Omental fat pad (tissue), 4 donors: ENCODE measurements at places on chromosomes 2 and 18.
A peak's percentile ranks its signal among the peaks of the same experiment; 100 is the strongest.

GRCh38 chr2:69798909-69799526 lies 30.4 kb upstream of the GMCL1 start:
- DNase-seq = no peak

- DNase-seq = no peak
Observed at GRCh38 chr2:98281607-98282006, 64.6 kb upstream of the CNGA3 start.

- no peak for DNase-seq
Observed at GRCh38 chr2:127100251-127101047, 6.5 kb downstream of the BIN1 start.

GRCh38 chr2:144995482-144995881 lies 475.6 kb upstream of the ZEB2 start:
- no peak for DNase-seq

GRCh38 chr18:74546751-74547530 lies 12.6 kb downstream of the CNDP1 start:
- no peak for DNase-seq

DNA sequence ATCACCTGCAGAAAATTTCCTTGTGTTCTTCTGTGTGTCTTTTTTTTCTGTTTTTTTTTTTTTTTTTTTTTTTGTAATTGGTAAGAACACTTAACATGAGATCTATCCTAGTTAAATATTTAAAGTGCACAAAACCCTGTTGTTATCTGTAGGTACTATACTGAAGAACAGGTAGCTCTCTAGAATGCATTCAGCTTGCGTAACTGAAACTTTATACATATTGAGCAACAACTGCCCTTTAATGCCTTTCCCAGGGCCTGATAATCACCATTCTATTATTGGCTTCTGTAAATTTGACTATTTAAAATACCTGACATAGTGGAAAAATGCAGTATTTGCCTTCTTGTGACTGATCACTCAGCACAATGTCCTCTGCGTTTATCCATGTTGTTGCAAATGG lies 701.8 kb downstream of the SUCLG1 start:
- no peak for DNase-seq

DNA sequence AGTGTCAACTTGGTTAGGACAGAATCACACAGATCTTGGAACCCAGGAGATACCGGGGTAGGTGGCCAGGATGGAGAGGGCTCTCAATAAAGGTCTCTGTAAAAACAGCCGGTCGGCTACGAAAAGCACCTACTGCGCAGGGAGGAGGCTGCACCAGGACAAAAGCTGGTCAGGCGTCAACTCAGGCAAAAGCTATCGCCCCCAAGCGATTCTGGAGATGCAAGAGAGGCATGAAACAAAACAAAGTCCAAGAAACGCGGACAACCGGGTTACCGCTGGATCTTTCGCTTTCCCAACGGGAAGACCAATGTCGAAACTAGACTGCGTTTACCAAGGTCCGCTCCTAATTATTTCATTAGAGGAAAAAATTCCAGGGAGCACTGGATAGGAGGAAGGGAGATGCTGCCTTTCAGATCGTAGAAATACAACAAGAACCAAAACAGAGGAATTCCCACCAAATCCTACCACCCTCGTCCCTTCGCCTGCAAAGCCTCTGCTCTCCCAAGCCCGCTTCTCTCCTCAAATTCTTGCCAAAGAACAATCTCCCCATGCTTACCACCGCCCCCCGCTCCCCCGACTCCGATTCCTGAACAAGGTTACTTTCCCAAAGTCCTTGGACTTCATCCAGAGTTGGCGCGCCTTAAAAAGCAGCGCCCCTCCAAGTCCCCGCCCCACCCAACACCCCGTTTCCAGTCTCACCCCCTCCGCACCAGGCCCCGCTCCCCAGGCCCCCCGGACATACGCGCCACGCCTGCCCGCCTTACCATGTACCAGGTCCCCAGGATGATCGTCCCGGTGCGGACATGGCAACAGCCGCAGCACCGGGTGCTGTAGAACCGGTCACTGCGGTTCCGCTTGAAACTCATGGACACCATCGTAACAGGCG lies 539 bp downstream of the LAPTM4A start:
- DNase-seq = no peak

- no peak for DNase-seq
Observed at GRCh38 chr2:130371723-130372054, 15.8 kb downstream of the PTPN18 start.

GRCh38 chr2:220915092-220915623 lies 656.9 kb downstream of the EPHA4 start:
- DNase-seq = no peak

DNA sequence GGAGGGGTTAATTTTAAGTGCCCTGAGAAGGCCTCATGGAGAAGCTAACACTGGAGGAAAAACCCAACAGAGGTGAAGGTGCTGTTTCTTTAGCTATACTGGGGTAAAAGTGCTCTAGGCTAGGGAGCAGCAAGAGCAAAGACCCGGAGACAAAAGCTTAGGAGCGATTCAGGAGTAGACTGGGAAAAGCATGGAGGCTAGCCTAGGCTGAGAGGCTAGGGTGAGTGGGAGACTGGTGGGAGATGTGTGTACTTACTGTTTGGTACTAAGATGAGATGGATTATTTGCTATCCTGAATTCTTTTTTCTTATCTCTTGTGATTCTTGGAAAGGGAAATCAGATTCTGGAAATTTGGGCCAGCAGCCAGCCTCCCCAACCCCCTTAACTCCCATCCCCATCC lies 2.0 kb downstream of the GIGYF2 start:
- DNase-seq = no peak

DNA sequence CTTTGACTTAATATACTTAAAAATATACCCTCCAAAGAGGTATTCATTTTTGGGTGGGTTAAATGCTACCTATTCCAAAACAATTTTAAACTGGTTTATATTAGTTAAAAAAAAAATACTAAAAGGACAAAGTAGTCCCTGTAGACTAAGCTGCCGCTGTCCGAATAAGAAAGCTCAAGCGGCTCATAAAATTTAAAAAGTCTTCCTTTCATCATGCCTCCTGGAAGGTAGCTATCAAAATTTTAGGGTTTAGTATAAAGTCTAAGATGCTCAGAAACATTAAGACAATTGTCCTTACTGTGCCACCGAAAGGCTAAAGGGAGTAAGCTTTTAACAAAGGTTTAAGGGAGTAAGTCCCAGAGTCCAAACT lies 440 bp upstream of the UGGT1 start:
- DNase-seq = no peak

- no peak for DNase-seq
Observed at GRCh38 chr2:154709215-154709614, 10.7 kb downstream of the KCNJ3 start.

- DNase-seq = no peak
Observed at GRCh38 chr2:156907806-156908205, 349.7 kb upstream of the GALNT5 start.

- no peak for DNase-seq
Observed at GRCh38 chr2:236550701-236551465, 18.7 kb upstream of the ACKR3 start.

GRCh38 chr2:128600581-128601297 lies 282.1 kb upstream of the HS6ST1 start:
- DNase-seq = no peak

GRCh38 chr2:213290501-213290900 lies 6.2 kb downstream of the SPAG16 start:
- no peak for DNase-seq

DNA sequence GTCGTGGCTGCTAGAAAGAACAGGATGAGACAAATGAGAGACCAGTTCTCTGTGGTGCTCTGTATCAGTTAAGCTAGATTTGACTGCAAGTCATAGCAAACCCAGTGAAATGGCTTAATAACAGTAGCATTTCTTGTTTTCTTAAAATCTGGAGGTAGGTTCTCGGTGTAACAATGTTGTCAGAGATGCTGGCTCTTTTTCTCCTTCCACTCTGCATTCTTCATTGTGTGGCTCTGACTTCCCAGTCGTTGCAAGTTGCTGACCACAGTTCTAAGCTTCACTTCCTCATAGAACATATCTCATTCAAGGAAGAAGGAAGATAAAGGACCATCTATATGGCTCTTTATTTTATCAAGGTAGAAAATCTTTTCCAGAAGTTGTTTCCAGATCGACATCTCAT lies 7.9 kb upstream of the CKAP2L start:
- DNase-seq = no peak

DNA sequence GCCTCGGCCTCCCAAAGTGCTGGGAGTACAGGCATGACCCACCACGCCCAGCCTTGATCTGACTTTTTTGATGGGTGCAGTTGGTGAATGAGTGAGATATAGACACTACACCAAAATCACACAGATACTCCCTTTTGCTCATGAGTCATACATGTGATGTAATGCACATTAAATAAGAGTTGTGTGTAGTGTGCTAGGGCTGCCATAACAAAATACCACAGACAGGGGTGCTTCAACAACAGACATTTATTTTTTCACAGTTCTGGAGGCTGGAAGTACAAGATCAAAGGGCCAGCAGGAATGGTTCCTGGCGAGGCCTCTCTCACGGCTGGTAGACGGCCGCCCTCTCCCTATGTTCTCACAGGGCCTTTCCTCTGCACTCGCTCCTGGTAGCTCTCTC lies 46.6 kb downstream of the GBX2 start:
- no peak for DNase-seq

GRCh38 chr2:67825476-67825875 lies 237.3 kb downstream of the C1D start:
- DNase-seq = no peak

DNA sequence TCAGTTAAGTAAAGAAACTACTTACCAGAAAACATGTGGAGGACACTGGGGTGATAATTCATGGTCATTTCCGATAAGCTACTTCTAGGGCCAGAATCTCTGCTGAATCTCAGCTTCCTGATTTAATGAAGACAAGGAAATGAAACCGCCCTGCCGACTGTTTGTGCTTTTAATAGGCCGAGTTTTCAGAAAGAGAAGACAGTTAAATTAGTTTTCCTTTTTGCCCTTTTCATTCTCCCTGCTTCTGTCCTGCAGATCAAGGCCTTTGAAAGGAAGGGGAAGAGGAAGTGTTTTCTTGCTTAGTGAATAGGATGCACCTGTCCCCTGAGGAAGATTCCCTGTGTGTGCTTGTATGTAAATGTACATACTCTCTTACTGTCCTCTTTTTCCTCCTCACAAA lies 126.6 kb downstream of the SH3RF3 start:
- DNase-seq = no peak

- DNase-seq = no peak
Observed at GRCh38 chr18:68438983-68439382, 275.9 kb downstream of the TMX3 start.

GRCh38 chr2:10520154-10520553 lies 72.0 kb upstream of the ODC1 start:
- DNase-seq = no peak

DNA sequence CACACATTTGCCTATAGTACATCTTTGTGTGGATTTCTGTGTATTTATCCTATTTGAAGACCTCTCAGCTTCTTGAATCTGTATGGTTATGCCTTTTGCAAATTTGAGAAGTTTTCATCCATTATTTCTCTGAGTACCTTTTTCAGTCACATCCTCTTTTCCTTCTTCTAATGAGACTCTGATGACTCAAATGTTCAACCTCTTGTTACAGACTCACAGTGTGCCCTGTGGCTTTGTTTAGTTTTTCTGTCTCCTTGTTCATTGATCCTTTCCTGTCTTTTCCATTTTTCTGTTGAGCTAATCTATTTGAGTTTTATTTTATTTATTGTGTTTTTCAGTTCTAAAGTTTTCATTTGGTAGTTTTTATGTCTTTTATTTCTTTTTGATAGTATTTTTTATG lies 87.0 kb upstream of the LRP1B start:
- no peak for DNase-seq

DNA sequence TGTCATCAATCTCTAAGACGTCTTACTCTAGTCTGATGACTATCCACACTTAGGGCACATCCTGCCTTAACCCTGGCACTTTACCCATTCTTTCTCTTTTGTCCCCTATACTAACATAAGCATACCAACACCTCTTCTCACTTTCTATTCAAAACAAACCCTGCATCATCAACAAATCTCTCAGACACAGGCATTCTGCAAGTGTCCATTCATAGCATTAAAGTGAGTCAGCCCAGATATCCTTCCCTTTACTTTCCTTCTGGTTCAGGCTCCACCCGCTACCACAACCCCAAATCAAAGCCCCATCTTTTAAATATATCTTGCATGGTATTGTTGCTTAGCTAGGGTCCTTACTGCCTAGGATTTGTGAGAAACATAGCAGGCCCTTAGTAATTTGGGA lies 3.8 kb downstream of the GRB14 start:
- DNase-seq = no peak

DNA sequence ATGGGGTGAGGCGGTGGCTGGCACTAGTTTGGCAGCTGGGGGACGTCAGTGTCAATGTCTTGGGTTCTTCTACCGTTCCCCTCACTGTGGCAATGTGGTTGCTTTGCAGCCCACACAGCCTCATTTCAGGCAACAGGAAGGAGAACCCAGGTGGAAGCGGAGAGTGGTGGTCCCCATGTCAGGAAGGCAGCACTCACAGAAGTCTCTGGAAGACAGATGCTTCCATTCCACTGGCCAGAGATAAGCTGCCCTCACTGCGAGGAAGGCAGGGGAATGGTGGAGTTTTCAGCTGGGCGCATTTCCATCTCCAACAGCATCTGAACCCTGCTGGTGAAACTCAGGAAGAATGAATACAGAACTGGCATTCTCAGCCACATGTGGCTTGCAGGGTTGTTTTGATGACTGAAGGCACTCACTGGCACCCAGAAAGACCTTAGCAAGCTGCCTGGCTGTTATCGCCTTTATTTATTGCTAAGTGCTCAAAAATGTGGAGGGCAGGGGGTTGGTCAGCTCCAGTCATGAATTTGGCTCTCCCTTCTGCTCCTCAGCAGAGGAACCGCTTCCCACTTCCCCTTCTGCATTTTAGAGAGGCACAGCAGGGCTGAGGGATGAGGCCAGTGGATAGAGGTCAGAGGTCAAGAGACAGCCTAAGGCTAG lies 19.4 kb downstream of the KCNIP3 start:
- no peak for DNase-seq

DNA sequence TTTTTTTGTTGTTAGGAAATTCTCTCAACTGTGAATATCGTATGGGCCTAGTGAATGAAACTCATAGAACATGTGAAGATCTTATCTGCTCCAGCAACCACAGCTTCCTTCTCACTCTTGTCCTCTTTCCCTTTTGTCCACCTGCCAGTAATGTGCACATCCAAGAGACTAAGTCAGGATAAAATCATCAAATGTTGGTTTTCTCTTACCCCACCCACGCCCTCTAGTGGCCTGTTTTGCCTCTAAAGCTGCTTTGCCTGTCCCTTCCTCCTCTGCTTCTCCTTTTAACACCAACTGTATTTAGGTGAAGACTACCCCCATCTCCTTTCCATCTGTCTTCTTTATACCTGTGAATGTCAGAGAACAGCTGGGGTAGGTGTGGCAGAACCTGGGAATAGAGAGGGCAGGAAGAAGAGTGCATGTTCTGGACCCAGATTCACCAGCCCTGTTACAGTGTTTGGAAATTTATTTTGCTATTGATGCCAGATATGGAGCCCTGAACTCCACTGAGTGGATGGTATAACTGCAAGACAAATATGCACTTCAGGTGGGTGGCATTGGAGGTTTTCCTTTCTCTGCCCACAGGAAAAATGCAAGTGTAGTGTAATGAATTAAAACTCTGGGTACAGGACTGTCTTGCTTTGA lies 8.4 kb upstream of the MGAT5 start:
- peak; percentile 89 for DNase-seq
